ENCODE measurements at places on chromosomes 2 and 18.

DNA sequence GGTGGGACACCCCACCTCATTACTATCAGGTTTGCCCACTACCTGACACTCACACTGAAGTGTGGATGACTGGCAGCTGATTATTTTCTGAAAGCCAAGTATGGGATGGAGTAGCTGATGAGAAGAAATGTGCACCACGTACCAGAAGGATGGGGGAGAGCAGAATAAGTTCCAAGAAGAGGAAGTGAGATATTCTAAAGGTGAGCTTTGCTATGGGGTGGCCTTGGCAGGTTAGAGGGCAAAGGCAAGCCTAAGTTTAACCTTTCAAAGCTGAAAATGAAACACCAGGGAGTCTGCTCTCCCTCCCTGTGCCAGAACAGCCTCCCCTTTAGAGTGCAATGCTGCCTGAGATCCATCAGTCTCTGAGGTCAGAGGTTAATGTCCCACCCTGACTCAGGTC, 196.1 kb upstream of the OSR1 start:
- DNase-seq, result no peak

- DNase-seq, result peak; percentile 91
These were observed 119.2 kb upstream of the ACVR1C start for GRCh38 chr2:157747695-157748370.

- peak; percentile 92 for DNase-seq
These were observed 266.8 kb downstream of the ALPK2 start for GRCh38 chr18:58362027-58362575.

DNA sequence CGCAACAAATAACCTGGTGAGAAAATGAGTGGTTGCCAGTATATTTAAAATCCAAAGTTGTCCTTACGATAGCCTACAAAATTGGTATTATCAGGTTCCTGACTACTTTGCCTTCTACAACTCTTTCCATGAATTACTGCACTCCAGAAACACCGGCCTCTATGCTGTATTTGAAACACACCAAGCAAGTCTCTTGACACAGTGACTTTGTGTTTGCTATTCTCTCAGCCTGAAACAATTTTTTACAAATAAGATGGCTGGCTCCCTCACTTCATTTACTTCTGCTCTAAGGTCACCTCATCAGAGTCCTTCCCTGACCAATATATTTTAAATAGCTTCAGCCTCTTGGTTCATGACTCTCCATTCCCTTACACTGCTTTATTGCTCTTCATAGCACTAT, 12.2 kb downstream of the KANSL1L start:
- DNase-seq, result no peak

DNA sequence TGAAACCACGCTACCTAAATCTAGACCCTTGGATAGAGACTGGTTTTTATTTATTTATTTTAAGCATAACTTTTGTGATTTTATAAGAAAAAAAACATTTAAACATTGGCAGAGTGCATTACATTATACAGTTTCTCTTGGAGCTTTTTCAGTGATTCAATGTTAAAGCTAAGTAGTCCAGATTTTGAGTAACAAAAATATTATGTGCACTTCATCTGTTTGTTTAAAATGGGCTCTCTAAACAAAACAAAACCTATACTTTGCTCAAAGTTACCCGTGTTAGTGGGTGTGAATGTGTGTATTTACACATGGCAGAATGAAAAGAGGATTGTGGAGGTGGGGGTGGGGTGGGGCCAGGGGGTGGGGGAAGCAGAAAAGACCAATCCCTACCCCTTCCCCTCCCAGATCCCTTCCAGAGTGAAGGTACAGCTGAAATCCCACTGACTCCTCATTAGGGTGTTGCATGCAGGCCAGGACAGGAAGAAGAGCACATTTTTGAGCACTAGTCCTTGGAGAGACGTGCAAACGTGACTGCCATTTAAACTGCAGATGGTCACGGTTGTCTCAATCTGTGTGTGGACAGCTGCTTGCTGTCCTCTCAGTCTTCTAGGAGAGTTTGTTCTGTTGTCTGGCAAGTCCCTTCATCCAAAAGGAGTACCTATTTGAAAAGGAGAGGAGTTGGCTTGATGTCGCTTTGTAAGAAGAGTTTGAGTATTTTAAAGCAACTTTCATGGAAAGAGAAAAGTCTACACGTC, 303.0 kb downstream of the ICOS start:
- DNase-seq, result no peak

DNA sequence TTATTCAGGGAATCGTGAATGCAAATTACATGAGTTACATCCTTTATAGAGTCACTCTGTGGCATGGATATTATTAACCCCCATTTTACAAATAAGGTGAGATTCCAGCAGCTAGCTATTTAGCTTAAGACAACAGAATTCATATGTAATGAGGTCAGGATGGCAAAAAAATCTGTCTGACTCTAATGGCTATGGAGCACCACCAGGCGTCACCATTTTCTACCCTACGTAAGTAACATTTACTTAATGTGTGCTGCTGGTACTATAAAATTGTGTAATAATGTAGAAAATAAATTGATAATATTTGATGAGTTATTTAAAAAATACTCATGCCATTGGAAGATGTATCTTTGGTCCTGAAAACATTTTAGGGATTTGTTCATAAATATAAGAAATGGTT, 2040.1 kb upstream of the LRRTM1 start:
- DNase-seq, result peak; percentile 8

DNA sequence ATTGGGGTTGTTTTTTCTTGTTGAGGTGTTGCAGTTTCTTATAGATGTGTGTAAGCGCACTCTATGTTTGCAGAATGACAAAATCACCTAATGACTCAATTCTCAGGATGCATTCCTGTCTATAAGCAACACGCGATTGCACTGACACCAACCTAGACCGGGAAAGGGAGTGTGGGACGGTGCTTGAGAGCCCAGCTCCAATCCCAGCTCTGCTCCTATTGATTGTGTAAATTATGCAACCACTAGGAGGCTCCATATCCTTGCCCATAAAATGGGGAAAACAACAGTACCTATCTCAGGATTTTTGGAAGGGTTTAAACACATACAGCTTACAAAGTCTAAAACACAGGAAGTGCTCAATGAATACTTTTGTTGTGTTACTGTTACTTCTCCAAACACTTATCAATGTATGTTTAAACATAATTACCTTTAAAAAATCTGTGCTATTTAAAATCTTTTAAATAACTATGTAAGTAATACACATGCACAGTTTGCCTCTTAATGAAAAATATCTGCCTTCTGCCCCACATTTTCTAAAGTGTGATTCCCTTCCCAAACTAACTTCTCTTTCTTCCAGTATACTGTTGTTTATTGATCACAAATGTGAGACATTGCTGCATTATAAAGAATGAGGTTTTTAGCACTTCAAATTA, 132.5 kb downstream of the SPHKAP start:
- DNase-seq, result peak; percentile 54

- DNase-seq, result no peak
These were observed 88.8 kb upstream of the TAF1B start for GRCh38 chr2:9754532-9754887.

- no peak for DNase-seq
These were observed 22.6 kb downstream of the POMC start for GRCh38 chr2:25145803-25146202.

DNA sequence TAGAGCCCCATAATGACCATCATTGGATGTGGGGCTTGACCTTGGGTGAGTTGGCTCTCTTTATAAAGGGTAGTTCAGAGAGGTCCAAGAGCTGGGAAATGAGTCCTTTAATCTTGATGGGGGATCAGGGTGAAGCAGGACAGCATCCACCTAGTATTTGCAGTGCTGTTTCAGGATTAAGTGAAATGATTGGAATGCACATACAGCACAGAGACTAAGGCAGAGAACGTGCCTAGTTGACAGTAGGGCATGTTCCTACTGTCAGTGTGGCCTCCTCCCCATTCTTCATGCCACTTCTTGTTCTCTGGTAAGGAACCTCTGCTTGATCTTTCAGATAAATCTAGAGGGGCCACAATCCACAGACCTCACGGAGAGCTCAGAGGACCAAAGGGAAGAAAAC, 78.9 kb downstream of the TRIM43 start:
- DNase-seq, result no peak

DNA sequence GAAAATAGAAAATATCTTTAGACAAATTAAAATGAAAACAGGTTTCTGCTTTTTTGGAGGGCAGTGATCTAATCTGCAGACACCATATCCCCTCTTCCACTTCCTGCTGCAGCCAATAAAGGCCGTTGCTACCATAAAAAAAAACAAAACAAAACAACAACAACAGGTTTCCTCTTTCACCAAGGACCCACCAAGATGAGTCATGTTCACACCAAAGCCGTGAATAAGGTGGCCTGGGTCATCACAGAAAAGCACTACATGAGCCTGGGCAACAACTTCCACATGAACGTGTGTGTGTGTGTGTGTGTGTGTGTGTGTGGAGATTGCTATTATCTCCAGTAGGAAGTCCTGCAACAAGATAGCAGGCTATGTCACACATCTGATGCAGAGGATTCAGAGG, 24.8 kb upstream of the TFCP2L1 start:
- no peak for DNase-seq

DNA sequence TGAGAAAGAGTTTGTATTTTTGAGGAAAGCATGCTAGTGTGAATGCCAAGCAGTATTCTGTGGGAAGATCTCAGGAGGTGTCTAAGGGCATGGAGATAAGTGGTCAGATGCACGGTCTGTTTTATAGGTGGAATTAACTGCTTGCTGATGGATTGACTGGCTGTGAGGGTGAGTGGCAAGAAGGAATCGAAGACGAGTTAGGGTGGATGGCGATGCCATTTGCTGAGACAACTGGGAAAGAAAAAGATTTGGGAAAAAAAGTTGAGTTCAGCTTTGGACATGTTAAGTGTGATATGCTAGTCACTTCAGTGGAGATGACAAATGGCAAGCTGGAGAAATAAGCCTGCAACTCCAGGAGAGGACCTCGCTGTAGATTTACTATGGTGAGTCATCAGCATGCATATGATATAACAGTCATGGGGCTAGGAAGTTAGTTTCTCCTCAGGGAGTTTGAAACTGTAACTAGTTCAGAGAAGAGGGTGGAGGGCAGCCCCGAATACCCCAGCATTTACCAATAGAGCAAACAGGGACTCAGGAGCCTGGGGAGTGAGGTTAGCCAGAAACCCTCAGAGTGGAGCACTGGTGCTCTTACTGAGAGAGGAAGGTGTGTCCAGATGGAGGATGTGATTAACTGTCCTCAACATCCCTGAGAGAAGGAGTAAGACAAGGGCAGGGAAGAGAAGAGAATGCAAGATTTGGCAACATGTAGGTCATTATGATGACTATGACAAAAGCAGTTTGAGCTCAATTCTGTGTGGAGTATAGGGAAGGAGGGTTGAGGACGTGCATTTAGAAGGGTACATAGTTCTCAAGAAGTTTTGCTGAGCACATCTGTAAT, 2.0 kb upstream of the HK2 start:
- peak; percentile 62 for DNase-seq

DNA sequence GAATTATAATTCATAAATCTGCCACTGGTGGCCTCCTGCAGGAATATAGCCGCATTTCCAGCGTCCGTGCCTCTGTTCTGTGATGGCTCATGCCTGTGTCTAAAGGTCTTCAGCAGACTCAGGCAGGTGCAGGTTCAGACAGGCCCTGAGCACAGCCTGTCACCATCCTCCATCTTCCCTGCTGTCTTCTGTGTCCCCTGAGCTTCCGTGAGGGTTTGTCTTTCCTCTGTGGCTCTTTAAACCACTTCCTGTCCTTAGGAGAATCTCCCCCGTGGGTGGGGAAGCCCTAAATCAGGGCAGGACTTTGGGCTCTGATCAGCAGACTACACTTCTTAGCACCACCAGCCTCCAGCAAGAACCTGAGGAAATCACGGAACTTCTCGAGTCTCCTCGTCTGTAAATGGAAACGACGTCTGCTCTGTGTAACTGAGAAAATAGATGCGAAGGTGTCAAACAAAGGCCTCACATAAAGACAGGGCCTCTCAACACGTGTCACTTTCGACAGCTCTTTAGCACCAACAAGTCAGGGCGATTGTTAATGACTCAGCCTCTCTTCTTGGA, 24.1 kb upstream of the NFATC1 start:
- no peak for DNase-seq

- peak; percentile 52 for DNase-seq
These were observed 51.7 kb upstream of the CCDC85A start for GRCh38 chr2:56132138-56132537.

GRCh38 chr2:209533391-209533790, 109.5 kb downstream of the MAP2 start:
- no peak for DNase-seq

DNA sequence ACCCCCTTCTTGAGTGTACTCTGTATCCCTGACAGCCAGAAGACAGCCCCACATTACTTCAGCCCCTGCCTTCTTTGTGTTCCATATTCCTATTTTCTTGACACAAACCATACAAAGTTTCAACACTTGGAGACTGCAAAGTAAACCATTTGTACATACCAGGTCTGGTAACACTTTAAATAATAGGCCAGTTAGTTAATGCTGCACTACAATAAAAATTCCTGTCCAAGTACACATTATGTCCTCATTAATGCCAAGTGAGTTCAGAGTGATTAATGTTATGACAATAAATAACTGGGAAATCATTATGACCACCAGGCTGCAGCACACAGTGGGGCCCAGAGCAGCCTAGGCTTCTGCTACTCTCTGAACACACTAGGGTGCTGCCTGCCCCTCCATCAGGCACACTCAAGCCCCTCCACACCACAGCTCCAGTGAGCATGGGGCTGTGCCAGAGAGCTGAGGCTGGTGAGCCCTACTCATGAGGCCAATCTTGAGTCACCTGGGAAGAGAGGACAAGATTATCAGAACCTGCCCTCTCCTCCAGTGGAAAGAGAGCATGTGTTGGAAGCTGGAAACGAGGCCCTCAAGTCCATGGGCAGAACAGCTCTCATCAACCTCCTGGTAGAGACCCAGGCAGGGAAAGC, 138.7 kb downstream of the TTC32 start:
- no peak for DNase-seq

DNA sequence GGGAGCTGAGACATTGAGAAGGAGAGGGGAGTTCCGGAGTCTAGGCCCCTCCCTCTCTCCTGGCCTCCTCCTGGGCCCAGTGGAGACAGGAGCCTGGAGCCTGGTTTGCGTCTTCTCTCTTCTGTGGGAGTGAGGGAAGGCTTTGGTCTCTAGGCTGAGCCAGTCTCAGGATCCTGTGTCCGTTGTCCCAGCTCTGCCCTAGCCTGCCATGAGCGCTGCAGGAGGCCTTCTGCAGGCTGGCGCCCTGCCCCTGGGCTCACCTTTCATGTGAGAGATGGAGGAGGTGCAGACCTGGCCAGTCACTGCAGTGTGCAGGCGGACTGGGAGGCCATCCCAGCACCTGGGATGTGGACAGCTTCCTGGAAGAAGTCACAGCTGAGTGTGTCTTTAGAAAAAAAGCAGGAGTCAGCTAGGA, 8.7 kb downstream of the IMPA2 start:
- no peak for DNase-seq

DNA sequence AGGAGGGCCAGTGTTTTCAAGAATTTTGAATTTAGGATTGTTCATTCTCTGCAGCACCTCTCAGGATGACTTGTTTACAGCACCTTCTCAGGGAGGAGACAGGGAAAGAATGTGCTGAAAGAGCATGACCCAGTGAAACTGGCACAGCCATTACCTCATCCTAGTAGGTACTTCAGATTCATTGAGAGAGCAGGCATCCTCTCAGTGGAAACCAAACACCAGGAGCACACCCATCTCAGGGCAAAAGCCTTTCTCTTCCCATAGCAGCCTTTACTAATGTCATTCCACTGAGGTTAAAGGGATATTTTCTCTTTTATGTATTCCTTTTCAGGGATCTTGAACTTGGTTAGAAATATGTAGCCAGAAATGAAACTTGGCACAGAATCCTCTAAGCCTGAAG, 2.6 kb downstream of the MAP2 start:
- no peak for DNase-seq

GRCh38 chr2:65781756-65782155, 349.4 kb upstream of the SPRED2 start:
- DNase-seq, result no peak

- DNase-seq, result no peak
These were observed 140.2 kb upstream of the BCL2L11 start for GRCh38 chr2:110980339-110981062.

- no peak for DNase-seq
These were observed 524.7 kb upstream of the ACVR2A start for GRCh38 chr2:147320146-147320545.

Data from fibroblast of skin of right biceps (primary cell).